ENCODE measurements at places on chromosomes 2 and 18.
A peak's percentile ranks its signal among the peaks of the same experiment; 100 is the strongest.

DNA sequence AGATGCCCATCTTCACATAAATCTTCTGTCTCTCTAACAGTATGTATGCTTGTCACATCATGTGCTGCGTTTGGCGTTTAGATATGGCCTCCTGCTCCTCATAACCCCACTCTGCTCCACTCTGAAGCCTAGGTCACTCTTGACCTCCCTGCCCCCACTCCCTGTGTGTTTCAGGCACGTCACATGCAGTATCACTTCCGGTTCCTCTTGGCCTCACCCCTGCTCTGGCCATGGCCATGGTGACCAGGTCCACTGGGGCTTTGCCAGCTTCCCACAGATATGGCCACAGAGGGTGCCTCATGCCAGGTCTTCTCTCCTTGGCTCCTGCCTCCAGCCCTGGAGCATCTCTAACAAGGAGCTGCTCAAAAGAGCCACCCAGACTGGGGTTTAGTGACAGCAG is 160.0 kb downstream of the RNF152 start:
- DNase-seq, result no peak

- no peak for DNase-seq
These were observed 2.4 kb downstream of the SOCS6 start for GRCh38 chr18:70291295-70291574.

DNA sequence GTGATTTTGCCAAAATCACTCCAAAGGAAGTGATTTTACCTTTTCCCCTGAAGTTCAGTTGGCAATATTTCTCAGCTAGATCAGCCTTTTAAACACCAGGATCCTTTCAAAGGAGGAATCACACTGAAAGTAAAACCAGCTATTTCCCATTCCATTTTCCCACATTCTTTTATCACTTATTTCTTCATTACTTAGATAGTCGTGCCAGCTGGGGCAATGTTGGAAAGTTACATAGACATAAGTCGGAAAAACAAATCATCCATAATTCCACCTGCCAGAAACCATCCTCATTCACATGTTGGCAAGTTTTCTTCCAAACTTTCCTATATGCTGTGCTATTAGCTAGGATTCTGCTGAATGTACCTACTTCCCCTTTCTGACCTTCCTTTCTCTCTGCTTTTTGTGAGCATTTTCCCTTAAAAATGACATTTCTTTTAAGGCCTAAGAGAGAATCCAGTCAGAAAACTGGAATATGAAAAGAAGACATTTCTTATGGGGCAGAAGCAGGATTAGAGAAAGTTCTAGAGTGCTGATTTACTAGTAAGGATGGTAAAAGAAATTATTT is 170.0 kb upstream of the STK17B start:
- DNase-seq, result no peak

DNA sequence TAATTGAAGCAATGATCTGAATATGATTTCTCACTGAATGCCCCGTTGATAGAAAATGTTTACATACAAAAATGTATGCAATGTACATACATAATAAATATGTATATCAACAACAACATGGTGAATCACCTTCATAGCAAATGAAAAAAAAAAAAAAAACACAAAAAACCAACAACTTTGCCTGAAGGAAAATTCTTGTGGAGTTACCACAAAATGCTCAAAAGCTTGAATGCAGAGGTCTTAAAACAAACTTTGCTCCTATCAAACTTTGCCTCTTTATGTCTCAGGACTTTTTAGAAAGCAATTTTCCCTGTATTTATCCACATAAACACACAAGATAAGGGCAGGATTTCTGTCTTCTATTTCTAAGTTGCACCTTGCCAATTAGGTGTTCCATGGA is 92.9 kb upstream of the SIX2 start:
- no peak for DNase-seq

DNA sequence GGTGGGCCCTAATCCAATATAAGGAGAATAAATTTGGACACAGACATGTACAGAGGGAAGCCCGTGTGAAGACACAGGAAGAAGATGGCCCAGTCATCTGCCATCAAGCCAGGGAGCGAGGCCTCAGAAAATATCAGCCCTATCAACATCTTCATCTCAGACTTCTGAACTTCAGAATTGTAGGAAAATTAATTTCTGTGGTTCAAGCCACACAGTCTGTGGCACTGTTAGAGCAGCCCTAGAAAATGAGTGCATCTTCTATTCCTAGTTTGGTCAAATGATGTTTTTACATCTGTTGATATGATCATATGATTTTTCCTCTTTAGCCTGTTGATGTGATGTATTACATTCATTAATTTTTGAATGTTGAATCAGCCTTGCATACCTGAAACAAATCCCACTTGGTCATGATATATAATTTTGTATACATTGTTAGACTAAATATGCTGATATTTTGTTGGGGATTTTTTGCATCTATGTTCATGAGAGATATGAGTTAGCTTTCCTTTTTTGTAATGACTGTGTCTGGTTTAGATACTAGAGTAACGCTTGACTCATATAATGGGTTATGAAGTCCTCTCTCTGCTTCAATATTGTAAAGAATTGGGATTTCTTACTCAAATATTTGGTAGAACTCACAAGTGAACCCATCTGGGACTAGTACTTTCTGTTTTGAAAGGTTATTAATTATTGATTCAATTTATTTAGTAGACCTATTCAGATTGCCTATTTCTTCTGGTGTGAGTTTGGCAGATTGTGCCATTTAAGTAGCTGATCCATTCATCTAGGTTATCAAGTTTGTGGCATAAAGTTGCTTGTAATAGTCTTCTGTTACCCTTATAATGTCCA is 451.4 kb downstream of the EIPR1 start:
- DNase-seq, result peak; percentile 16

- DNase-seq, result no peak
These were observed 44.2 kb downstream of the NRXN1 start for GRCh38 chr2:50987616-50988313.

DNA sequence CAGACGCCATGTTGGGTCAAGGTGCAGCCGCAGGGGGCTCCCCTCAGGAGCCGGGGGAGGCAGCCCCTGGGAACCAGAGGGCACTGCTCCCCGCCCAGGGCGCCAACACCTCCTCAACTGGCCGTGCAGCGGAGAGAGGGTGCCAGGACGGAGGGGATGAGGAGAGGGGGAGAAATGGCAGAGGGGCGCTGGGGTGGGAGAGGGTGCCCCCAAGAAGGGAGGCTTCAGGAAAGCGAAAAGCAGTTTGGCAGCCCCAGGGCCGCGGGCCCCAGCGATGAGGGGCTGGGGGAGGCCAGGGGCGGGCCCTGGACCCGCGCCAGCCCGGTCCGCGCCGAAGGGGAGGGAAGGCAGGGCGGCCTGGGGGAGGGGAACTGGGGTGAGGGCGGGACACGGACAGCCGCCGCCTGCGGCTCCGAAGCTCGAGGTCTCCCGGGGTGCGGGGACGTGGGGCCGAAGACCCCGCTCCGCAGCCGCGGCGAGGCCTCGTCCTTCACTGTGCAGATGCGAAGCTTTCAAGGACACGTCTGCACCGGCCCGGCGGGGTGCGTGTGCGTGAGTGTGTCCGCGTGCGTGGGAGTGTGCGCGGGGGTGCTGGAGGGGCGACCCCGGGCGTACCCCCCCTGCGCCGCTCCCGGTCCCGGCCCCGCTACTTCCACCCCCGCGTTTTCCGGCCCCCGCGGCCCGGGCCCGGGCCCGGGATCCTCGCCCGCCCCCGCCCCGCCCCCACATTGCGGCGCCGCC is 1.4 kb downstream of the DNMT3A start:
- DNase-seq, result no peak

DNA sequence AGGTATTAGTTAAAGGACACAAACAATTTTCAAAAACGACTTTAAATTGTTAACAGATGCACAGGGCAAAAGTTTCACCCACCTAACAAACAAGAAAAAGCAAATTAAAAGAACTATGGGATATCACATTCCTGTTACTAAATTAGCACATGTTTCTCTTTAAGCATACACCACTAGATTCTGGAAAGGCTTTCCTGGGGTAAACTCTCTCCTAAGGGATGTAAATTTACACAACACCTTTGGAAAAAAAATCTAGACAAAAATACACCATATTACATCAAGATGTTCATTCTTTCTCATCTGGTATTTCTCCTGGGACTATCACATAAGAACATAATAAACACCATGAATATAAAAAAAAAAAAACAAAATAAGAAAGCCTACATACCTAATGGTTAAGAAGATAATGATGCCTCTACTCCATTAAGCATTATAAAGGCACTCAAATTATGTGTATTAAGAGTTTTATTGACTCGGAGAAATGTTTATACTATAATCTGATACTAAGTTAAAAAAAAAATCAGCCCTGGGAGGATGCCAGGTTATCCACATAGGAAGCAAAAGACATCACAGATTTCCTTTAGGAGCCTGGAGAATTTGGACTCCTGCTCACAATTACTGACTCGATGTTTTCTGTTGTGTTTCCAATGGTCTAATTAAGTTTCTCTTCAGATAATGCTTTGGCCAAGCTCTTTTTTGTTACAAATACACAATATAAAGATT is 82.8 kb upstream of the AFF3 start:
- no peak for DNase-seq
